Ovary (tissue), 10 donors: ENCODE measurements at places on chromosomes 3 and 15. TPM values are rescaled to one million over a fixed set of nuclear protein-coding genes. Genes with fewer than 3 reads are reported as not detected.

GRCh38 chr3:112814266-112814665 is 32.4 kb downstream of the CD200R1L start:
- DNase-seq = no peak

DNA sequence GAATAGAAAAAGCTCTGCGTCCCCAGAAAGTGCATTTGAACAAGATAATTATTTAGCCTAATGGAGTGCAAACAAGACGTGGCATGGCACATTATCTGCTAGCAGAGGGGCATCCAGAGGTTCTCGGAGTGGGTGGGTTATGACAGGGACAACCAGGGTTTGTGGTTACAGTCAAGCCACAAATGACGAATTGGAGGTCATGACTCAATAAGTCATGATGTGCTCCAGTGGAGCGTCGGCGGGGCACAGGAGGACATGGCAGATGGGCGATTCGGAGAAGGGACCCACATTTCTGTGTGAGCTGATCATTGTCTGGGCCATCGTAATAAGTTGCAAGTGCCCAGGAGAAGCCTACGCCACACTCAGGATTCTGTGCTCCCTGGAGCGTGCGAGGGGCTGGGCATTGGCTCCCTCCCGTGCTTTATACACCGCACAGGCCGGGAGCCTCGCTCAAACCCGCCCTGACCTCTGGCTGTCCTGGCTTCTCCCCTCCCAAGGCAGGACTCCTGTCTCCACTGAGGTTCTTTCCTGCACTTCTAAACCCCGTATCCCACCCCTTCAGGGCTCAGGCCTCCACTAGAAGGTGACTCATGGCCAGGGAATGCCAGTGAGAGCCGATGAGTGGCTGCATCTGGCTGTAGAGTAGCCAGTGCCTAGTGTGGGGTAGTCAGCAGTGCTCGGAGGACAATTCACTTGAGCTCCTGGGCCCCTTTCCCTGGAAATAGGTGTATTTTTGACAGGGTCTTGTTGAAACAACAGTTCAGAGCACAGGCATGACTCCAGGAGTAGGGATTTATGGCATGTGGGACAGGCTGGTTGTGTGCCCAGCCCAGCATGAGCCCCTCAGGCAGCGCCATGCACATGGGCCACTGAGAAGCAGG is 67.4 kb downstream of the GRIP2 start:
- DNase-seq = peak; percentile 87

- no peak for DNase-seq
Measured at GRCh38 chr15:69305204-69305931, 6.7 kb downstream of the PAQR5 start.

DNA sequence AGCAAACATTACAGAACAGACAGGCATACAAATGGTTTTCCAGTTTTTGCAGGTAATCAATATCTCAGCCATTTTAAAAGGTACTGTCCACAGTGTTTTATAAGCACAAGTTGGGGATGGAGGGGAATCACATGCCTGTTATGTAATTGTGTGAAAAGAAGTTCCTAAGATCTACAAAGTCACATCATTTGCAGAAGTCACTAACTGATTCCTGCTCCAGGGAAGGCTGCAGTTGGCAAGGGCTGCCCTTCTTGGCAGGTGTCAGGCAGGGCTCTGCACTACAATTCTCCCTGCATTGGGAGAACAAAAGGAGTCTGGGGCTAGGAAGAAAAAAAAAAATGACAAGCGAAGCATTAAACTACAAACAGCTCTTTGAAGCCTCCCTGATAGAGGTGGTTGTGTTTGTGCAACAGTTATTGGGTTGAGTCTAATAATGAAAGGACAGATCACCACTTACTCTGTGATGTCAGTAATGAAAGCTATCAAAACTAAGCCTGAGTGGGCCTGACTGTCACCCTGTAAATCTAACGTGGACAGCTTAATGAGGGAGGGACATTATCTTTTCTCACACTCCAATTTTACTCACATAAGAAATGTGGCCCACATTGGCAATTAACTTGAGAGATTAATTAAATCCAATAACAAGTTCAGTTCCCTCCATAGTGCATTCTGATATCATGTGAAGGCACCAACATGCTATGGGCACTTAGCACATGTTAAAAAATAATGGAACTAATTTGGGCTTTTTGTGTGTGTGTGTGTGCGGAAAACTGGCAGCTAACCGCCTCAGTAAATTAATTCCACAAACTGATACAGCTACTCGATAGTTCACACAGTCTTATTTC is 242.9 kb downstream of the FHIT start:
- DNase-seq = no peak

DNA sequence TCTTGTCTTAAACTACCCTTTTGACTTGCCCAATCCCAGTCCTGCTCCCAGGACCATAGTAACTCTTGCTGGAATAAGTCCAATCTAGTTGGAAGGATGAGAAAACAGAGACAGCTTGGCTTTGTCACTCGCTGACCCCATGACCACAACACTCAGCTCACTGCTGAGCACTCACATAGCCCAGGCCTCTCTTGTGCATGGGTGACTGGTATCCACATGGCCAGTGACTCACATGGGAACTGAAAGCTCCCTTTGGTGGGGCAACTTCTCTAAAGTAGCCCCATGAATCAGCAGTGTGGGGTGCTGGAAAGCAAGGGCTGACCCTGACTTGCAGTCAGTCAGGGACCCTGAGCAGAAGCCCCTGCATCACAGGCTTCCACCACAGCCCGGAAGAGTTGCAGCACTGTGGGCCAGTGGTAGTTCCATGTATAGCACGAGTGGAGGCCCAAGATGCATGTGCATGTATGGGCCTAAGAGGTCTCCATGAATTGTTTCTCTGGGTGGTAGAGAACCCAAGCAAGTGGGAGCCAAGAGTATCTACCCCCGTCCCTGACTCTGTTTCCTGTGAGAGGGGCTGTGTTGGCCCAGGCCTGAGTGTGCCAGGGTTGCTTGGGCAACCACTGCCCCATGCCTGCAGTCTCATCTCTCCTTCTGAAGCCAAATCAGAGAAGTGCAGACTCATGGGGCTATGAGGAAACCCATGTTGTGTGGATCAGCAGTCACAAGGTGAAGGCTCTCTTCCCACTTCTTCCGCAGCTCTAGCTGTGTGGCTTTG is 62.1 kb upstream of the XCR1 start:
- no peak for DNase-seq

- no peak for DNase-seq
Measured at GRCh38 chr15:28002136-28002861, 96.8 kb downstream of the OCA2 start.

GRCh38 chr3:100880072-100880471 is 113.1 kb downstream of the ABI3BP start:
- no peak for DNase-seq

DNA sequence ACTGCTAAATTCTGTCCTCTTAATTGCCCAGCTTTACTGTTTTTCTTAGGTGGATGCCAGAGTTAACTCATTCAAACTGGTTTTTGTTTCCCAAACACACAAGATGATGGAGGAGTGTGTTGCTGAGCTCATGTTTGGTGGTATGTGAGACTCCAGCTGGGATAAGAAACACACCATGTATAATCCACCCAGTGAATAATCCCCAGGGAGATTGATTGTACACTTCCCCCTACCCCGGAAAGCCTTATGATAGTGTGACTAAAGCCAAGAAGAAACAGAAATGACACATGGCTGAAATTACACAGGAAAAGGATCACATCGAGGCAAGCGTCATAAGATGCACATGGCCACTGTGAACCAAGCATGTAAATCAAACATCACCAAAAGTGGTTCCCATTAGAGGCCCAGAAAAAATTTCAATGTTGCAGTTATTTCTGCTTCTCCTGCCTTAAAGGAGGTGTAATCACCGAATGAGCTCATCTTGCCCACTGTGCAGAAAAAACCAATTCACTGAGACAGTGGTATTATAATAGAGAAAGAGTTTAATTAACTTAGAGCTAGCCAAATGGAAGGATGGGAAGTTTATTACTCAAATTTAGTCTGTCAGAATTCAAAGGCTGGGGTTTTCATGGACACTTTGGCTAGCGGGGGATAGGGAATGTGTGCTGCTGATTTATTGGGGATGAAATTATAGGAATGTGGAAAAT is 56.7 kb upstream of the MAGI1 start:
- DNase-seq = no peak

- DNase-seq = no peak
Measured at GRCh38 chr3:155572085-155572484, 172.8 kb downstream of the PLCH1 start.

DNA sequence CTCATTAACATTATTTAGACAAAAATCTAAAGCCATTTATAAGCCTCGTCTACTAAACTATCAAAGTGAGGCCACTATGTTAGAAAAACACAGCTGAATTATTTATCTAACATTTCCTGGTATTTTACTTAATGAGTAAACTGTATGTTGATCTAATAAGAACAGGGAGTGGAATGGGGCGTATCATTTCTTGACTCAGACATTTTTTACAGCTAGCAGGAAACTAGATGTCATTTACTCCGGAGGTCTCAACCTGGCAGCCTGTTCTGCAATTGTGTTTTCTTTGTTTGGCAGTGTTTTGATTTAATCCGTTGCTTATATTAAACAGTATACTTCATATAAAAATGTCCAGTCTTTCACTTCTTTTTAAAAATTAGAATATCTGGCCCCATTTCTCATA is 79.1 kb upstream of the ABI3BP start:
- no peak for DNase-seq

- DNase-seq = no peak
Measured at GRCh38 chr3:146605106-146605505, at the start of gene PLSCR5. Gene PLSCR5 (minus strand): TSS chr3:146605346. CDS start chr3:146605212, 134 bp downstream.

DNA sequence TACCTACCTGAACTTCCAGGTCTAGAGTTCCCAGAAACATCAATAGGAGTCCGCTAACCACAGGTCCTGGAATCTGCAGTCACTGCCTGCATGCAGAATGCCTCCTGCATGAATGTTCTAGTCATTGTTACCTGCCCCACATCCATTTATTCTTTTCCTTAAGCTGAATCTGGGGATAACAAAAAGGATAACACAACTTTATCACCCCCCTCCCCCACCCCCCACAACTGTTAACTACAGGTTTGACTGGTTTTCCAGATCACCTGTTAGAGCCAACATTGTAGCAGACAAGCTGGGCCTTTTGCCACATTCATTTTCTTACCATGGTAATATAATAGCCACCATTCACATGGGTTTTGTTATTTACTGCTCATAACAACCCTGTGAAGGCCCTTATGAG is 4.6 kb upstream of the CTSH start:
- no peak for DNase-seq

DNA sequence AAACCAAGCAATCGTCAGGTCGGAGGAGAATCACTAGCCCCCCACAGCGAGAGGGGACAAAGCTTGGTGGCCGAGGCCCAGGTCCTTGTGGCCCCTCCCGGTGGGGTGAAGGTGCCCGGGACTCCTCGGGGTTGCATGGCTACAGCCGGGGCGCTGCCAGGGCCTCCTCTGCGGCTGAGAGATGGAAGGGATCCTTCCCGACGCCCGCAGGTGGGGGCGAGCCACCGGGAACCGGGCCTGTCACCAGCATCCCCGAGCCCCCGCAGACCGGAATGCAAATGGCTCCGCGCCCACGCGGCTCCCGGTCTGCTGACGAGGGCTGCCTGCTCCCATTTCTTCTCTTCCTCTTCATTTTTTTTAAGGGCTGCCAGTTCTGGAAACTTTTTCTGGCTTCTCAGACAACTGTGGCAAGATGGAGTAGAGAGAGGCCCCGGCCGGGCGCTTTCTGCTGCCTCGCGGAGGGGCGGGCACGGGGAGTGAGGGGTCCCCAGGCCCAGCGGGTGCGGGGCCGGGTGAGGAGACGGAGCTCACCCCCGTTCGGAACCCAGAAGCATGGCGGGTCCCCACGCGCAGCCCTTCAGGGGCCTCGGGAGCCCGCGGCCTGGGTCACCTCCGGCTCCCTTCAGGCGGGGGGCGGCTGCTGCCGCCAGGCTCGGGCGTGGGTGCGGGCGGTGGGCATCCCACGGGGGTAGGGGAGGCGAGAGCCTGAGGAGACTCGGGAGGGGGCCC is 27.5 kb downstream of the MELTF start:
- DNase-seq = peak; percentile 39

DNA sequence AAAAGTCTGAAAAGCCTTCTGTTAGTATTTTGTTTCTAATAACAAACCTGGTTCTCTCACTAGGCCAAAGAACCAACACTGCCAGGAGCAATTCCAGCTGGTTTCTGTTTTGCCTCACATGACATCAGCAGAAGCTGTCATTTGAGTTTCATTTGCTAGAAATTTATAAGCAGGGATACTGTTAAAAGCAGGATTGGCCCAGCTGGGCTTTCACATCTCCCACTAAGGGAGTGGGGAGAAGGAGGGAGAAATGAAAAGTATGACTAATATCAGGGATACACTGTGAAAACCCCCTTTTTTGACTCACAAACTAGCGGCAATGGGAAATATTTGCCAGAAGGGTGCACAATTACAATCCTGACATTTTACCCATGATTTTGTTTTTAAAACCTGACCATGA is 5.3 kb downstream of the CCDC80 start:
- peak; percentile 58 for DNase-seq

GRCh38 chr3:147618691-147619090 is 209.5 kb downstream of the ZIC1 start:
- no peak for DNase-seq

The TCF12 gene
- polyA plus RNA-seq = 59.1 TPM

The PLIN1 gene
- 5.4 TPM for polyA plus RNA-seq

The MAGI1 gene
- 5.5 TPM for polyA plus RNA-seq

The NEDD4 gene
- polyA plus RNA-seq = 3.8 TPM
